ENCODE measurements at places on chromosomes 6 and 20.
A peak's percentile ranks its signal among the peaks of the same experiment; 100 is the strongest.

DNA sequence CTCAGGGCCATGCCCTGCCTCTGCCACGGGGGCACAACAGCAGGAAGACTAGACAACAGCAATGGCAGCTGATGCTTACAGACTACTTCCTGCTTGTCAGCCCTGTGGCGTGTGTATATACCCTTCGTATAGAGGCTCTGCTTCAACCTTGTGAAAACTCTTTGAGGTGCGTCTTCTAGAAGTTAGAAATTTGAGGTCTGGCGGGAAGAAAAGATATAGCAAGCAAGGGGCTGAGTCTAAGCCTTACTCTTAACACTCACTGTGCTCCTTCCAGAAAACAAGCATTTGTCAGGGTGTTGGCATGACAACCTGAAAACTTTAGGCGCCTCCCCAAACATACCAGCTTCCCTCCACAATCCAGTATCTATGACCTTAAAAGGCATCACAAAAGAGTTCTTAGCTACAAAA, 33.3 kb downstream of the JPH2 start:
- DNase-seq = peak; percentile 16

GRCh38 chr6:2575236-2575635, 175.5 kb downstream of the MYLK4 start:
- no peak for DNase-seq

DNA sequence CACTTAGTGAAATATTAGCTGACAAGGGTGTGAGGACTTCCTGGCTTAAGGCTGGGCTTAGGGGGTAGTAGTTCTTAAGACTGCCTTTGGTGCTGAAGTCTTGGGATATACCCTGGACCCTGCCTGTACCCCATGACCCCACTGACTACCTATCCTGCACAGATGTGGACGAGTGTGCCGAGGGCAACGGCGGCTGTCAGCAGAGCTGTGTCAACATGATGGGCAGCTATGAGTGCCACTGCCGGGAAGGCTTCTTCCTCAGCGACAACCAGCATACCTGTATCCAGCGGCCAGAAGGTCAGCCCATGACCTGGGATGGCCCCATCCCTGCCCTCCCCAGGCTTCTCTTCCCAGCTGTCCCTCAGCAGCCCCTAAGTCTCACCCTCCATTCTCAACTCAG, 17.8 kb downstream of the SCUBE3 start:
- DNase-seq = no peak

GRCh38 chr6:7145885-7146828, 38.4 kb downstream of the RREB1 start:
- DNase-seq = peak; percentile 38

- DNase-seq = no peak
Observed at GRCh38 chr20:64146301-64146935, 17.8 kb upstream of the MYT1 start.

- no peak for DNase-seq
Observed at GRCh38 chr20:16385462-16385861, 187.8 kb downstream of the KIF16B start.

GRCh38 chr20:20783450-20783849, 71.0 kb upstream of the RALGAPA2 start:
- no peak for DNase-seq

DNA sequence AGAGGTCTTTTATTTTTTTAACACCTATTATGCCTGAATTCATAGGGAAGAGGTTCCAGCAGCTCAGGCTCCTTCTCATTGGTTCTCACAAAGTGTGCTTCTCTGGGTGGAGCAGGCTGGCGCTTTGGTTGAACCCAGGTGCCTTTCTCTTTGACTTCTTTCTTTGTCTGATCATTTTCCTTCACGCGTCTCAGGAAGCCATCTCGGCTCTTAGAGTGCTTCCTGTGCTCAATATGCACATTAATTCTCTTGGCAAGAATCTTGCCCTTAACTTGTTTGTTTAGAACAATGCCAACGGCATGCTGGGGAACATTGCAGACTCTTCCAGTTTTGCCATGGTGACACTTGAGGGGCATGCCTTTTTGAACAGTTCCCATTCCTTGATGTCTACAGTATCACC, 44.2 kb upstream of the RNF24 start:
- DNase-seq = no peak

All from AG04449 (cell line).